T47D (cell line): ENCODE measurements at places on chromosomes 1 and 21.

- no peak for DNase-seq
Measured at GRCh38 chr1:40948741-40949443, 30.6 kb upstream of the CTPS1 start.

DNA sequence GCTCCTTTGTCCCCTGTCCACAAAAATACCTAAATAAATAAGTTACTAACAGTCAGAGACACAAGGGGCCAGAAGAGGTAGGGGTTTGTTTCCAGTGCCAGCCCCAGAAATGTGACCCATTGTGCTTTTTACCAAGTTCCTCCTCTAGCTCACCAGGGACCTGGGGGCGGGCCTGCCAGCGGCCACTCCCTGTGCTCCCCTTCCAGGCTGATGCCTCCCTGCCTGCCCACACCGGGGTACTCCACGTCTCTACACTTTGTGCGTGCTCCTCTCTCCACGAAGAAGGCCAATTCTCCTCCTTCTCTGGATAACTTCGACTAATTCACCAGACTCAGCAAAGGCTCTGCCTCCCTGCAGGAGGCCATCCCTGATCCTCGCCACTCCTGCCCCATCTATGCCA lies 72.1 kb downstream of the BCAR3 start:
- DNase-seq = no peak

DNA sequence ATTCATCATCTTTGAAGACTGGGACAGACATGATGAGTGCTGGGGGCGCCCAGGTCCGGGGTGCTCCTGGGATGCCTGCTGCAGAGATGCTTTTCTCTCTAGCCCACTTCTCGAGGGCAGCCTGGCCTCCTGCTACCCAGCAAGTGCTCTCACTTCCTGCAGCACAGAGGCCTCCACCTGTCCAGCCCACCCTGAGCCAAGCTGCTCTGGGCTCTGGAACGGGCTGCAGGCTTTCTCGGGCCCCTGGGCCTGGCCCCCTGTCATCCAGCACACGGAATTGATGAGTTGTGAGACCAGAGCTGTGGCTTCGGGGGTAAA lies 469.5 kb upstream of the VAMP3 start:
- no peak for DNase-seq

- DNase-seq = no peak
Measured at GRCh38 chr1:31799196-31799894, 16.5 kb downstream of the SPOCD1 start.

DNA sequence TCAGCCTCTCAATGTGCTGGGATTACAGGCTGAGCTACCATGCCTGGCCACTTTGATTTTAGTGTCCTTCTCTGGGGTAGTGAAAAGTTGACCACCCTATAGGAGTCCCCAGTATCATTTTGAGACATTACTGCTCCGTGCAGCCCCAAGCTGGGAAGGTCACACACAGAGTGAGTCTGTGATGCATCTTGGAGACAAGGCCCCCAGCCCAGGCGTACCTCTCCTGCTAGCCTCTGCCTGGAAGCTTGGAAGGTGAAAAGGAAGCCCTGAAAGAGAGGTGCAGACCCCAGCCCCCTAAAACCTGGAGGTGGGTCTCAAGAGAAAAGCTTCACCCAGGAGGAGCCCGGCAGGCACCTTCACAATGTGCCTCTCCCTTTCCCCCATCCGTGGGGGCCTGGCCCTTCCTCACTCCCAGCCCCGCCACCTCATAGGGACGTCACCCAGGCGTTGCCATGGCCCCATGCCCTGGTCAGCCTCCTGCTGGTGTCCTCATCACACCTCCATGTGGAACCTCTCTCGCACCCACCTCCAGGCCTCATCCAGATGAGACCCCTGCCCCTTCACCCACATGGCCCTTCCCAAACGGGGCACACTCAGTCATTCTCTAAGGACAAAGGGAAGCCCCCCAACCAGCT lies 5.6 kb upstream of the ARF1 start:
- DNase-seq = no peak

DNA sequence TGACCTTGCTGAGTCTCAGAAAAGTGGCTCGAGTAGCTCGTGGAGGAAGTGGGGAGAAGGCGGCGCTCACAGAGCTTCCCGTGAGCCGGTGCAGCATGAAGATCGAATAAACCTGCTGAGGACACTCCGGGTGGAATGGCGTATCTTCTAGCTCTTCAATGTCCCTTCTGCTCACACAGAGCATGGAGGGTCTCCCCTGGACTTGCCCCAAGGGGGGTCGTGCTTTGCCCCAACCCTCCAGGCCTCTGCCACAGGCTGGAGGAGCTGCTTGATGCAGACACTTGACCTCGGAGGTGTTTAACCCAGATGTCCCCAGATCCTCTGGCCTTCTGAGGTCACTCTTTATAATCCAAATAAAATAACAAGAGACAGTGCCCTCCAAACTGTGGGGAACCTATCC lies 2.2 kb upstream of the KRTAP10-12 start:
- no peak for DNase-seq

- DNase-seq = no peak
Measured at GRCh38 chr1:171257607-171258076, 9.3 kb downstream of the FMO1 start.

DNA sequence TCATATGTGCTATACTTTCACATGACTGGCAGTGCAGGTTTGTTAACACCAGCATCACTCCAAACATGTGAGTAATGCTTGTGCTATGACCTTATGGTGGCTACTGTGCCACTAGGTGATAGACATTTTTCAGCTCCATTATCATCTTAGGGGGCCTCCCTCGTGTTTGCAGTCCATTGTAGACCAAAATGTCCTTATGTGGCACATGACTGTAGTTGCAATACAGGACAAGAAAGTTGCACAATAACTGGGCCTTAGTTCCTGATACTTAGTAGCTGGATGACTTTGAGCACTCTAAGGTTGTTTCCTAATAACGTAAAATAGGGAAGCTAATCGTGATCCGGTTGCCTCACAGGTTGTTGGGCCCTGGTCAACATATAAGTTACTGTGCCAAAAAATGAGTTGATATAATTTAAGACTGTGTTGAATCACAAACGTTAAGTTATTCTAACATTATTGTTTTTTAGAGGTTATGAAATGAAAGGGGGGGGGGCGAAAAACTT lies 511 bp upstream of the SNX27 start:
- no peak for DNase-seq

- DNase-seq = no peak
Measured at GRCh38 chr1:211751438-211751837, 76.0 kb upstream of the NEK2 start.

GRCh38 chr1:228205526-228206436 lies 2.1 kb upstream of the OBSCN start:
- no peak for DNase-seq

DNA sequence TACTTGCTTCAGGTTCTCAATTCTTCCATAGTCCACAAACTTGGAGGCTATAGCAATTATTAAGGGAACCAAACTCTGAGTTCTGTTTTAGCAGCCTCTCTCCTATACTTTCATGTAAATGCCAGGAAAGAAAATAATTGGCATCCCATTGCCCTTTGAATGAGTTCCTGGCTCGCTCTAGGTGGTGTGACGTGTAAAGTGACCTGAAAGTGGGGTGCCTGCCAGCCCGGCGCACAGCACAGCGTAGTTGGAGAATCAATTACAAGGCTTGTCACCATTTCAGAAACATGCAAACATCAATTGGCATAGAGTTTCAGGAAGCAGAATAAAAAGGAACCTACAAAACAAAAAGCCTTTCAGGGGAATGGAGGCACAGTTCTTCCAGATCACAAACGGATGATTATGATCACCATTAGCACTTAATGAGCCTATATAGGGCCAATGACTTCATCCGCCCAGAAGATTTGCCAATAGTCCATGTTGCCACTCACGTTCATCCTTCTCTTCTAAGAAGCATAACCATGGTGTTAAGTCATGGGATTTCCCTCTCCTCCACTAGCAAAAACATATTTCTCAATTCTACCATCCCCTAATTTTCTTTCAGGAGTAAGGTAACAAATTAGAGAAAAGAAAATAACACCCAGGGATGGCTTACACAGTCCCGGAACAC lies 354.6 kb upstream of the ADGRL2 start:
- no peak for DNase-seq

DNA sequence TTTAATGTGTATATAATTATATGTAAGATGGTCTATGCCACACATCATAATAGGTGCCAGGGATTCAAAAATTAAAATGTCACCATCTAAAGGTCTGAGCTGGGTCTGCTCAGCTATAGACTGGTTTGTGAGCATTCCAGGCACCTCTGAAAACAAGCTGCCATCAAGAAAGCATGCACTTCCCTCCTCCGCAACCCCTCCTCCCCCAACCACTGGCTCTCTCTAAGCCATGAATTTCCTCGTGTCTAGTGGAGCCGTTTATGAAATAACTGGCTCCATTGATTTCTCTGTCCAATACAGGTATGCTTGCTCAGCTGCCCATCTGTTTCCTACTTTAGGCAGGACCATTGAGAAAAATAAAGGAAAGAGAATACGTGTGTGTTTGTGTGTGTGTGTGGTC lies 522.6 kb upstream of the PLXNA2 start:
- DNase-seq = peak; percentile 19

DNA sequence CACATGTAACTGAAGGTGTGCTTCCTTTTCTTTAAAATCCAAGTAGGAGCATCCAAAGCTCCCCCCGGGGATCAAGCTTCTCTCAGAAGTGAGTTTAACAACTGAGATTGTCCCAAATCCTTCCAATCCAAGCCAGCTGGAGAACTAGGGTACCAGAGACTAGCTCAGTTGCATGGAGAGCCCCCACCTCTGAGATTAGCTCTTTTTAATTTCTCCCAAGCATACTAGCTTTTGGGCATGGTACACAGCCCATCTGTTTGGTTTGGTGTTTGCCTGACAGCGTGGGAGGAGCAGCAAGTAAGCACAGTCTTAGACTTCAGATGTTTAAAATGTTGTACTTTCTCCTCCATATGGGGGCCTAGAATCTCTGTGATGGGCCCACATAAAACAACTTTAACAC lies 142.8 kb downstream of the ASTN1 start:
- no peak for DNase-seq

DNA sequence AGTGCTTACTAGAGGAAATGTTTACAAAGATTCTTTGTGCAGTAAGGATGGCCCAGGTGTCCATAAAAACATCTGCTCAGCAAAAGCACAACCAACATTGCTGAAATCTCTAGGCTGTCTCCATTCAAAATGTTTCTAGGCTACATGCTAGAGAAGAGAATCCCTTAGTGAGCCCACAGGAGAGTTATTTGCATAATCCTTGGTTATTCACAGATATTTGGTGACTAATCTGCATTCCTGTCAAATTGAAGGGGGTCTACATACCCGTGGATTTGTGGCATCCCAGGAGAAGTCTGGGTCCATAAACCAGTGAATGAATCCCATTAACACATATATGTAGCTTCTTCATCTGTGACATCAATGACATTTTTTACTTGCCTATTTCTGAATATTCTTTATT lies 261.3 kb upstream of the ESRRG start:
- no peak for DNase-seq

DNA sequence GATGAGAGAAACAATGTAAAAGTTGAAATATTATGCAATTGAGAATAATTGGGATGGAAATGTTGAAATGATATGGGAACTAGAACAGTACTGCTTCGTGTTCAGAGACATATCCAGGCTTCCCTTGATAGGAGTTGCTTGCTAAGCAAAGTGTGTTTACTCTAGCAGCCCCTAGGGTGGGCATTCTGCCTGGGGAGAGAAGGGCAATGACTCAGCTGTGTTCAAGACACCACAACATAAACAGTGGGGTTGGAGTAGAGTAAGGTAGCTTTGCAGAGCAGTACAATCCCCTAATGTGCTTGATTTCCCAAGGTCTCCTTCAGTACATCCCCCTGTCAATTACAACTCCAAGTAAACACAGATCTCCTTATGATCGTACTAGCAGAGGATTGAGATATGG lies 4.8 kb upstream of the PCNX2 start:
- DNase-seq = no peak

- DNase-seq = no peak
Measured at GRCh38 chr1:198157847-198158725, 1.3 kb downstream of the NEK7 start.

DNA sequence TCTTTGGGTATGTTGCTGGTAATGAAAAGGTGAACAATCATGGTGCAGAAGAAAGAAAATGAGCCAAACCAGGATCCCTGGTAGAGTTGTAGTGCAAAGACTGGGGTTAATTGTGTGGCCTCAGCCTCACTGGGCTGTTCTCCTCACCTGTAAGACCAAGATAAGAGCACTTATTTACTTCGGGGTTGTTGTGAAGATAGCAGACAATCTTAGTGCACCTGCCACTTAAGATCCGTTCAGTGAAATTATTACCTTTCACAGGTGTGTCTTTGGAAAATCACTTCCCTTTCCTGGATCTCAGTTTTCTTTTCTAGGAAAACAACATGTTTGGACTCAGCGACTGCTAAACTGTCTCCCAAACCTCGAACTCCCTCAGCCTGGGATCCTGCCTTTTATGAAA lies 1.3 kb upstream of the FGGY start:
- no peak for DNase-seq

GRCh38 chr1:54980046-54980527 lies 341 bp upstream of the TMEM61 start:
- DNase-seq = no peak

DNA sequence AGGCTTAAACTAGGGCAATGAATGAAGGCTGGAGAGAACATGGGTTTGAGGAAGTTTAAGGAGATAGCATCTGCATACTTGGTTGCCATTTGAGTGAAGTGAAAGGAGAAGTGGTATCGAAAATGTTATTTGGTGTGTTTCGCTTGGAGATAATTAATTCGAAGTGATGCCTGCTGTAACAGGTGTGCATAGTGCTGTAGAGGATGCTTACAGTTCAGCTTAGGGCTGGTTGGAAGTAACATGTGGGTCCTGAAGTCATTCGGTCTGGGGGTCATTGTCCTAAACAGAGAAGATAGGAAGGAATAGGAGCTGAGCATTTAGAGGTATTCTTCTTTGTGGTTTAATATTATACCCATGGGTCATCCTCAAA lies 301 bp upstream of the NUDT17 start:
- peak; percentile 37 for DNase-seq

DNA sequence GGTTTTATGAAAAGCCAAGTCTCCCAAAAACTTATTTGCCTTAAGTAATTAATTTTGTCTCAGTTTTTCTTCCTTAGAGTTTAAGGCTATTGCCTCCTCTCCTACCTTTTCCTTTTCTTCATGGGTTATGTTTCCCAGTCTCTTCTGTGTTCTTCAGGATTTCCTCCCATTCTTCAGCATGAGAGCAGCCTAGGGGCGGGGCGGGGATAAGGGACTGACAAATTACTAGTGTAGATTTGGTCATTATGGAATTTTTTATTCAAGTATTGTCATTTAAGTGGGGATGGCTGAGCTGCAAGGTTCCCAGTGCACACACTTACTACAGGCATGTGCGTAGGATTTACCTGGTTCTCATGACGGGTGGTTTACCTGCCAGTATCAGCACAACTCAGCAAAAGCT lies 35.2 kb upstream of the PIGV start:
- no peak for DNase-seq

- no peak for DNase-seq
Measured at GRCh38 chr1:74343216-74343615, 108.0 kb downstream of the TNNI3K start.
